Stimulated activated CD4-positive, alpha-beta T cell treated with anti-CD3 and anti-CD28 coated beads, Interleukin-2, amount 100 ng/mL, for 24 hours (primary cell): ENCODE measurements at places on chromosomes 1 and 21.

GRCh38 chr1:182731852-182732575, 47.6 kb upstream of the RGS8 start:
- no peak for DNase-seq

GRCh38 chr1:80036690-80037432, 1030.3 kb upstream of the ADGRL4 start:
- DNase-seq: no peak

DNA sequence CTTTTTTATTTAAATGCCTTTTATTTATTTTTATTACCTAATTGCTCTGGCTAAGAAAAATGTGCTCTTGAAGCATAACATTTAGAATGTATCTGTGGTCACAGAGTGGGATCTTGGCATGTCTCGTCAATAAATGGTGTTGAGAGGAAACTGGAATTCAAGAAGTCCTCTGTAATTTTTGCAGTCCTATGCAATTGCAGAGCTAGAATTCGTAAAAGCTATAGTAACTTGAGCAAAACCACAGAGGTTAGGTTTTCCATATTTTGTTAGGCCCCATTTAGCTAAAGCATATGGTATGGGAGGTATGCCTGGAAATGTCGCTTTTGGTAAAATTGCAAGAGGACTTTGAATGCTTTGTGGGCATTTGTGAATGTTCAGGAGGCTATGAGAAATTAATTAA, 466.7 kb upstream of the NFIA start:
- no peak for DNase-seq

DNA sequence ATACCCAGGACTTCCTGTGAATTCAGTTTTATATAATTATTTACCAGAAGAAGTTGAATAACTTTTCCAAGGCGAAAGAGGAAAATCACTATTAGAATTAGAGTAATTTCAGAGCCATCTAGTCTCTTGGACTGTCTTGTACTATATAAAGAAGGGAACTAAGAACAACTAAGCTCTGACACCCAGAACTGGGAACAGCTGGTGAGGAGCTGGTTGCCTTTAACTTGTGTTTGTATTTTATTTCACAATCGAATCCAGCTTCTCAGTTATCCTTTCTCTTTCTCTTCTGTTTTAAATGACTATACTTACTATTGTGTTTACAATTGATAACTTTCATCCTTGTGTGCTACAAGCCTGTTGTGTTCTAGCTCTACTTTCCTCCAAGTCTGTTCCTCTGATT, 8.4 kb downstream of the SNX27 start:
- no peak for DNase-seq

GRCh38 chr1:59638231-59638711, 176.5 kb upstream of the HOOK1 start:
- DNase-seq: no peak

DNA sequence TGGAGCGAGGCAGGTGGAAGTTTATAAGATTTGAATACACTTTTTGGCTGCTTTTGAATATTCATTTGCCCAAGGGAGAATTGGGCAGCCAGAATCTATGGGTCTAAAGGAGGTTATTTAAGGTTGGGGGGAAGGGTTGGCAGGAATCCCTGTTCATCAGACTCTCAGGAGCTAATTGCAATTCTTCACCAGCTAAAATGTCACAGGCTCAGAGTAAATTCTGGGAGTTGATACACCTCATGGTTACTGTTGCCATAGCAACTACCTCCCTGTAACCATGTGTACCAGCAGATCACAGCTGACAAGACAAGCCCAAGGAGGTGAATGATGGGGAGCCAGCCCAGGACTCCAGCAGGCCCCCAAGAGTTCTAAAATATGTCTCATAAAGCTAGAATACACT, 75.5 kb downstream of the CAMK2N1 start:
- no peak for DNase-seq

GRCh38 chr1:21129407-21129806, 47.3 kb downstream of the EIF4G3 start:
- no peak for DNase-seq

DNA sequence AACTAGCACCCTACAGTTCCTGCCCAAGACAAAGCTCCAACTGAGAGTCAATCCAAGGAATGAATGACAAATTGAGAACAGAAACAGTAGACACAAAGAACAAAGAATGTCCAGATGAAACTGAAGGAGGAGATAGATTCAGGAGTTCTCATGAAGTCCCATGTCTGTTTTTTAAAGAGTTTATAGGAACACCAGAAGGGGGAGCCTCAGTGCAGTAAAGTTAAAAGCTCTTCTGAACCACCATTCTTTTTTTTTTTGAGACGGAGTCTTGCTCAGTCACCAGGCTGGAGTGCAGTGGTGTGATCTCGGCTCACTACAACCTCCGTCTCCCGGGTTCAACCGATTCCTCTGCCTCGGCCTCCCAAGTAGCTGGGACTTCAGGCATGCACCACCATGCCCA, 323.6 kb downstream of the MRPL39 start:
- no peak for DNase-seq

DNA sequence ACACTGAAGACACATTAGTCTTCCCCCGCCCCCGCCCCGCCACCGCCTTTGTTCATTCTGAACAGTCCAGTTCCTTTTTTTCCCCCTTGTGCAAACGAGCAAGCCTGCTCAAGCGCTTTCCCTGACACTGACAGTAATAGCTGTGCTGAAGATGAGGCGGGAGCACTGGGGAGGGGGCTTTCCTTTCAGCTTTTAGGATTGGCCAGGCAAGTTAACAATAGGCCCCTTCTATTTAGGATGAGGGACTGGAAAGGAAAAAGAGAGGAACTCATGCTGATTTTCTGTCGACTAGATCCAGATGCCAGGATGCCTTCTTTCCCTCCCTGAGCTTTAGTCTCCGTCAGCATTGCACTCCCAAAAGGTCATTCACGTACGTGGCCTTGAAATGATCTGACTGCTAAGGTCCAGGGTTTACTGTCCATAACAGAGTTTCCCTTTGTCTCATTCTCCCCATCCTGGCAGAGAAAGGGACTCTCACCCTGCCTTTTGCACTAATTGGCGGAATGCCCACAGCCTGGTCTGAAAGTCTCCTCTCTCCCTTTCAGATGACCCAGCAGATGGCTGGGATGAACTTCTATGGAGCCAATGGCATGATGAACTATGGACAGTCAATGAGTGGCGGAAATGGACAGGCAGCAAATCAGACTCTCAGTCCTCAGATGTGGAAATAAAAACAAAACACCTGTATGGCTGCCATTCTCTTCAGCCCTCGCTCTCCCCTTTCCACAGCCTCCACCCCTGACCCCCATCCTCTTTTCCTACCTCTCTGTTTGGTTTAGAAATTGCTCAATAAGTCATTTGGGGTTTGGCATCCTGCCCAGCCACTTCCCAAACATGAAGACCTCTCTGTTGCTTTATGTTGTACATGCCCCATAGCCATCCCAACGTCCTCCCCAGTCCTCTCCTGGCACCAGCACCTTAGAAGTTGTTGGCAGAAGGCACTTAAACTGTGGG, 28.6 kb upstream of the ZFP69B start:
- DNase-seq: no peak

- DNase-seq: no peak
These were observed 58.5 kb downstream of the LDLRAD2 start for GRCh38 chr1:21870611-21871010.
